ENCODE measurements at places on chromosomes 13 and 19.

DNA sequence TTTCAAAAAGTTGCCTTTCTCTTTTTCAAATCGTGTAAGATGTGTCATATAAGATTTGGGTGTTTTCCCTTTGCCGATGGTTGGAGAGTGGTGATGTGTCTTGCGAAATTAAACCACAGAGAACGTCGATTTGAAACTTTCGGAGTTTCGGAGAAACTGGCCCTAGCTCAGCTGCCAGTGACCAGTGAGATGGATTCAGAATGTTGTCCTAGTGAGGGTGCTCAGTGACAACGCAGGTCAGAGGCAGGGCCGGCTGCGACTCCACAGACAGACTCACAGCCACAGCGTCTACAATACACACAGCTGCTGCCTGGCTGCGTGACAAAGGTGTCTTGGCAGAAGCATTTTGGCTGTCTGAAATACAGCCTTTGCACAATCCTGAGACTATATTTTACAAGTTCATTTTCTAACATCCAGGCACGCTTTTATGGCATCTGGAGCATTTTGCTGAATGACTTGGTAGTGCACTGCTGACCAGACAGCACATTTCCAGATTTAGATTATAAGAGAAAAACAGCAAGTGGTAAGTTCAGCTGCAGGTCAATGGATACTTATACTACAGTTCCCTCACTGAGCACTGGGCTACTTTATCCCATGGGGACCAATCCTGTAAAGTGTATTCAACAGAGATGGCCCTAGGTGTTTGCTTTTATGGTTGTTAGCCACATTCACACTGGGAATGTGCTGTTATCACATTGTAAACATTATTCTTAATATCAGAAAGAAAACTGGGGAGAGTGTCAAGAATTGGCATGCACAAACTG is 207.5 kb downstream of the KCNRG start:
- no peak for DNase-seq

DNA sequence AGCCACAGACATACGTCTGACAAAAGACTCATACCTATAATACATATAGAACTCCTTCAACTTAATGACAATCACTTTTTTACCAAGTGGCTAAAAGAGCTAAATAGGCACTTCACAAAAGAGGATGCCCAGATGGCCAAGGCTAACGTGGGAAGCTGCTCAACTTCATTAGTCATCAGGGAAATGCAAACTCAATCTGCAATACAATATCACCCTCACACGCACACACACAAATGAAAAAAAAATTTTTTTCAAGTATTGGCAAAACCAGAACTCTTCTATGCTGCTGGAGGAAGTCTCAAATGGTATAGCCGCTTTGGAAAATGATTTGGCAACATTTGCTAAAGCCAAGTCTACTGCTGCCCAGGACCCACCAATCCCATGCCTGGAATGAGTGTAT is 14.6 kb upstream of the DNMT1 start:
- DNase-seq: no peak

DNA sequence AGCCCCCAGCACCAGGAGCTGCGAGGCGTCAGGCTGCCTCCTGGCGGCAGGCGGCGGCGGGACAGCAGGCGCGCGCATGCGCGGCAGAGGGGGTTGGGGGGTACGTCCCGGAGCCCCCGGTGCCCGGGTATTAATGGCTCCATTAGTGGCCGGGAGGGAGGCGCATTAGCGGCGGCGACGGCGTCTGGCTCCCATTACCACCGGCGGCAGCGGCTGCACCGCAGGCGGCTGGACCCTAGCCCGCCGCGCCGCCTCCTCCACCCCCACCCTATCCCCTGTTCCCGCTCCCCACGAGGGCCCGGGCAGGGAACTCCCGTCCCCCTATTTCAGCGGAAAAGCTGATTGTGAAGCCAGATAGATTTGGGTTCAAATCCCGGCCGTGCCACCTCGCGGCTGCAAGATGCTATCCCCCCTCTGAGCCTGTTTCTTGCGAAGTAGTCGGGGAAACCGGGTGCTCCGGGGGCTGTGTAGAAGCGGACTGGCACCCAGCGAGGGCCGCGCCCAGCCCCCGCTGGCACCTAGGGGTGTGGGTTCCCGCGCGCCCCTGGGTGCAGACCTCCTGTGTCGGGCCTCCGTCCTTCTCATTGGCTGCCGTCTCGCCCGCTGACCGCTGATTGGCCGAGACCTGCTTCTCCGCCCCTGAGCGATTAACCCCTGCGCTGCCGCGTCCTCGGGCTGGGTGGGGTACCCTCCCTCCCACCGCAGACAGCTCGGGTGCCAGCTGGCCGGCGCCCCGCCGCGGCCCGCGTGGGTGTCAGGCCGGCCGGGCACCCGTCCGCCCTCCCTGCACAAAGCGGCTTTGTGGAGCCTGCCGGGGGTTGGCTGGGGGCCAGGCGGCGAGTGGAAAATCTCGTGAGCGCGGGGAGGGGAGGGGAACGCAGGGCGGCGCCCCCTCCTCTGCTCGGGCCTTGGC is 11.1 kb downstream of the CIC start:
- peak; percentile 96 for DNase-seq

GRCh38 chr19:1248139-1248785 is at the start of gene MIDN:
Gene MIDN (plus strand): TSS chr19:1248583. CDS start chr19:1250297, 1,714 bp downstream.
- peak; percentile 63 for DNase-seq

GRCh38 chr19:30513082-30513411 is 140.9 kb downstream of the ZNF536 start:
- DNase-seq: no peak

- peak; percentile 35 for DNase-seq
Observed at GRCh38 chr13:71879129-71879535, 12.1 kb upstream of the DACH1 start.

DNA sequence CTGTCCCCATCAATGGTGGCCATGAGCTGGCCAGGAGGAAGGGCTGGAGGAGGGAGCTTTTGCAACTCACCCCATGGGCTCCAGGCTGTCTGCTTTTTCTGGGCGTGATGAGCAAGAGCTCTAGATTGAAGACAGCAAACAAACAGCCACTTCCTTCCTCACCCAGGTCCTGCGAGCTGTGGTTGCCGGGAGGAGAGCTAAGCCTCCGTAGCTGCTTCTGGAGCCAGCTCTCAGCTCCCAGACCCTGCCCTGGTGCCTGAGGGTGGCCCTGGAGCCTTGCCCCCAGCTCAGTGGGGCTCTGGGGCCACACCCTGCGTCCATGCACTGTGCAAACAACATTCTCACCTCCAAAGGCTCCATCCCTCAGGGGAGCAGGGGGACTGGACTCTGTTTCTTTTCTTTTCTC is 6.2 kb downstream of the MYO1F start:
- DNase-seq: no peak

DNA sequence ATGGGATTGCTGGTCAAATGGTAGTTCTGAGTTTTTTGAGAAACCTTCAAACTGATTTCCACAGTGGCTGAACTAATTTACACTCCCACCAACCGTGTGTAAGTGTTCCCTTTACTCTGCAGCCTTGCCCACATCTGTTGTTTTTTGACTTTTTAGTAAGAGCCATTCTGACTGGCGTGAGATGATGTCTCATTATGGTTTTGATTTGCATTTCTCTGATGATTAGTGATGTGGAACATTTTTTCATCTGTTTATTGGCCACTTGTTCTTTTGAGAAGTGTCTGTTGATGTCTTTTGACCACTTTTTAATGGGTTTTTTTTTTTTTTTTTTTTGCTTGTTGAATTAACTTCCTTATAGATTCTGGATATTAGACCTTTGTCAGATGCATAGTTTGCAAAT is 4.3 kb downstream of the CAB39L start:
- DNase-seq: no peak

GRCh38 chr13:102584434-102584833 is 12.4 kb upstream of the TPP2 start:
- no peak for DNase-seq

GRCh38 chr13:99796175-99796819 is 175.3 kb downstream of the ZIC5 start:
- peak; percentile 25 for DNase-seq

DNA sequence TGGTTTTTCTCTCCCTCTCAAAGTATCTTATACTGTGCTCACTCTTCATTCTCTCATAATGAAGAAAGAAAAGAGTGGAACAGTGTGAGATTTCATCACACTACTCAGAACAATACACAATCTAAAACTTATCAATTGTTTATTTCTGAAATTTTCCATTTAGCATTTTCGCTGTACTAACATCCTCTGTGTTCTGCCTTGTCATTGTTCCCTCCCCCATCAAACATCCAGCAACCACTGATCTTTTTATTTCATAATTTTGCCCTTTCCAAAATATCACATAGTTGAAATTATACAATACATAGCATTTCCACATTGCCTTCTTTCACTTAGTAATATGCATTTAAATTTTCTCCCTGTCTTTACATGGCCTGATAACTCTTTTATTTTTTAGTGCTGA is 658.7 kb downstream of the SLITRK1 start:
- no peak for DNase-seq

DNA sequence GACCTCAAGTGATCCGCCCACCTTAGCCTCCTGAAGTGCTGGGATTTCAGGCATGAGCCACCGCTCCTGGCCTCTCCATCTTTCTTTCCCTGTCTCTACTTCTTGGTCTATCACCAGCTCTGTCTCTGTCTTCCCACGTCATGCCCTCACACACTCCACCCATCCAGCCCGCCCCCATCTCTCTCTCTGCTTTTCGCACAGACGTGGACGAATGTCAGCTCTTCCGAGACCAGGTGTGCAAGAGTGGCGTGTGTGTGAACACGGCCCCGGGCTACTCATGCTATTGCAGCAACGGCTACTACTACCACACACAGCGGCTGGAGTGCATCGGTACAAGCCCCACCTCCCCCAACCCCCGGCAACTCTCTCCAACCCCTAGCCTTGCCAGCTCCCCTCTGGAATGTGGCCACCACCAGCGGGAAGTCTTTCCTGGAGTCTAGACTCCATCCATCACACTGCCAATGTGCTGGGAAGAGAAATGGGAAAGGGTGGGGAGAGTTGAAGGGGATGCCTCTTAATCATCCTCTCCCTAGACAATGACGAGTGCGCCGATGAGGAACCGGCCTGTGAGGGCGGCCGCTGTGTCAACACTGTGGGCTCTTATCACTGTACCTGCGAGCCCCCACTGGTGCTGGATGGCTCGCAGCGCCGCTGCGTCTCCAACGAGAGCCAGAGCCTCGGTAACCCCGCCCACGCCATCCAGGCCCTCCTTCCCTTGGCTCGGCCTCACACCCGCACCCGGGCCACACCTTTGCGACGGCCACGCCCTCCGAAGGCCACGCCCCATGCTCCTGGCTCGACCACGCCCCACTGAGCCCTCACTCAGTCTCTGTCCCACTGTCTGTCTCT is 22.5 kb downstream of the LTBP4 start:
- DNase-seq: no peak

DNA sequence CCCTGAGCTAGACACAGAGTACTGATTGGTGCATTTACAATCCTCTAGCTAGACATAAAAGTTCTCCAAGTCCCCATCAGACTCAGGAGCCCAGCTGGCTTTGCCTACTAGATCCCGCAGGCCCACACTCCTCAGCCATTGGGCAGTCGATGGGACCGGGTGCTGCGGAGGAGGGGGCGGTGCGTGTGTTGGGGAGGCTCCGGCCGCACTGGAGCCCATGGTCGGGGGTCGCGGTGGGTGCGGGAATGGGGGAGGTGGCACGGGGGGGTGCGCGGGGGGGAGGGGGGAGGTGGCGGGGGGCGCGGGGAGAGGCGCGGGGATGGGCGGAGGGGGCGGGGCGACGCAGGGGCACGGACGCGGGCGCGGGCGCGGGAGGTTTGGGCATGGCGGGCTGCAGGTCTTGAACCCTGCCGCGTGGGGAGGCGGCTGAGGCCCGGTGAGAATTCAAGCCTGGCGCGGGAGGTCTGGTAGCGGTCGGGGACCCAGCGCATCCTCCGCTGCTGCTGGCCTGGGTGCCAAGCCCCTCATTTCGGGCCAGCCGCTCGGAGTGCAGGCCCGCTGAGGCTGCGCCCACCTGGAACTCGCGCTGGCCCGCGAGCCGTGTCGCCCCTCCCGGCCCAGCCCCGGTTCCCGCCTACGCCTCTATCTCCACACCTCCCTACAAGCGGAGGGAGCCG is 674.1 kb downstream of the SLITRK5 start:
- no peak for DNase-seq

- no peak for DNase-seq
Observed at GRCh38 chr13:27770809-27771208, 21.5 kb upstream of the GSX1 start.

GRCh38 chr13:25379011-25379410 is 7.2 kb downstream of the ATP8A2 start:
- DNase-seq: no peak

GRCh38 chr13:56019606-56020005 is 1121.1 kb upstream of the PRR20A start:
- no peak for DNase-seq

GRCh38 chr13:111456452-111457230 is 136.2 kb downstream of the TEX29 start:
- no peak for DNase-seq

GRCh38 chr13:101649488-101650126 is 197.1 kb downstream of the ITGBL1 start:
- no peak for DNase-seq

DNA sequence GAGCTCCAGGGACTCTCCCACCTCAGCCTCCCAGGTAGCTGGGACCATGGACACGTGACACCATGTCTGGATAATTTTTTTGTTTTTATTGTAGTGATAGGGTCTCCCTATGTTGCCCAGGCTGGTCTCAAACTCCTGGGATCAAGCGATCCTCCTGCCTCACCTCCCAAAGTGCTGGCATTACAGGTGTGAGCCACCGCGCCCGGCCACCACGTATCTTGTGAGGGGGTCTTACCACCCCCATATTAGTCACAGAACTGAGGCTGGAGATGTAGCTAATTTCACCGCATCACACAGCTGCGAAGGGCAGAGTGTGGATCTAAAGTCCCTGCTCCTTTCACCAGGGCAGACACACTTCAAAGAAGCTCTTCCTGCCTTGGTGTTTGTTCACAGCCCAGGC is 211.8 kb upstream of the SOX1 start:
- no peak for DNase-seq

All from foreskin melanocyte (primary cell).